ENCODE measurements at places on chromosomes 6 and 20.
A peak's percentile ranks its signal among the peaks of the same experiment; 100 is the strongest.

DNA sequence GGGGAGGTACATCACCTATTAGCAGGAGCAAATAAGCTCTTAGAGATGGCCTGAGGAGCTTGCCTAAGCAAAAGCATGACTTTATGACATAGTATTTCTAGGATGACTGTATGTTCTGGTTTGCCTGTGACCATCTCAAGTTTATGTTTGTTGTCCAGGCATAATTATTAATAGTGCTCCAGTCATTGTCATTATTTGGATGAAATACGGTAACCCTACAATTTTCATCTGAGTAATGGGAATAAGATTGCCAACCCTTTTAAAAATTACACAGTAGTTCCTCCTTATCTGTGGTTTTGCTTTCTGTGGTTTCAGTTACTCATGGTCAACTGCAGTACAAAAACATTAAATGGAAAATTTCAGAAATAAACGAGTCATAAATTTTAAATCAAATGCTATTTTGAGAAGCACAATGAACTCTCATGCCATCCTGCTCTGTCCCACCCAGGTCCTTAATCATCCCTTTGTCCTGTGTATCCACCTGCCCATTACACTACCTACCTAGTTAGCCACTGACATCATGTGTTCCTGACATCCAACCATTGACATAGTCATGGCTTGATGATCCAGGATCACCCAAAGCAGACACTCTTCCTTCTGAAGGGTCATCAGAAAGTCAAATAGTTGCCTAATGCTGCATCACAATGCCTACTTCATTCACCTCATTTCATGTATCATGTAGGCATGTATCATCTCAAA lies 27.0 kb upstream of the TFB1M start:
- DNase-seq = peak; percentile 68

DNA sequence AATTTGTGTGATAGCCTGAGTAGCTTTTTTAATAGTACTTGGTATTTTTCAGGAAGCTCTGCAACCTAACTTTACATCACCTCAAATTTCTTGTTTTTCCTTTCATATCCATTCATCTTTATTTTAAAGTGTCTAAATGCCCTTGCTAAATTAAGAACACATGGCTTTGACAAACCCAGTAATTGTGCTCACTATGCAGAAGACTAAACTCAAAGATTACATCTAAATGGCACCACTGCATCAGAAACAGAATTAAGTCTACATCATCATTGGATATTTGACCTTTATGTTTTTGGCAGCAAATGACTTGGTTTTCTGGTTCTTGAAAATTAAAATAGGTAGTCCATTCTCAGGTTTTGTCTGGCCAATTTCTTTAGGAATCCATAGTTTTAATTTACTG lies 69.6 kb upstream of the HDGFL1 start:
- DNase-seq = no peak

GRCh38 chr6:44660561-44661220 lies 273.2 kb downstream of the CDC5L start:
- DNase-seq = no peak

- DNase-seq = no peak
Measured at GRCh38 chr6:45789238-45789637, 226.4 kb downstream of the CLIC5 start.

- DNase-seq = no peak
Measured at GRCh38 chr6:67952948-67953347, 682.1 kb upstream of the ADGRB3 start.

- no peak for DNase-seq
Measured at GRCh38 chr6:73325656-73326055, 28.4 kb downstream of the DPPA5 start.

GRCh38 chr6:65113581-65113980 lies 593.4 kb downstream of the EYS start:
- no peak for DNase-seq

DNA sequence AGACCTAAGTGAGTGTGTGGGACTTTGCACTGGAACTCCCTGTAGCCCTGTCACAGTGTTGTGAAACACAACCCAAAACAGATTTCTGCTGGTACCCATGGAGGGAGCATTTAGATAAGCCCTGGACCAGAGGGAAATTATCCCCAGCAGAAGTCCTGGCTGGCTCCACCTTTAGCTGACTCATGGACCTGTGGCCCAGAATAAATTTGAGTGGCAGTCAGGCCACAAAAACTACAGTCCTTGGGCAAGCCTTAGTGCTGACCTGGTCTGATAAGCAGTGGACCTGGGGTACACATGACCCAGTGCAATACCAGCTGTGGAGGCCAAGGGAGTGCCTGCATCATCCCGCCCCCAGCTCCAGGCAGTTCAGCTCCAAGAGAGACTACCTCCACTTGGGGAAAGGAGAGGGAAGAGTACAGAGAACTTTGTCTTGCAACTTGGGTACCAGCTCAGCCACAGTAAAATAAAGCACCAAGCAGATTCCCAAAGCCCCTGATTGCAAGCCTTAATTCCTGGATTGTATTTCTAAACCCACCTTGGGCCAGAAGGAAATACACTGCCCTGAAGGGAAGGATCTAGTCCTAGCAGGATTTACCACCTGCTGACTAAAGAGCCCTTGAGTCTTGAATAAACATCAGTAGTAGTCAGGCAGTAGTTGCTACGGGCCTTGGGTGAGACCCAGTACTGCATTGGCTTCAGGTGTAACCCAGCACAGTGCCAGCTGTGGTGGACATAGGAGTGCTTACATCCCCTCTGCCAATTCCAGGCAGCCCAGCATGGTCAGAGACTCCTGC lies 140.4 kb upstream of the COL21A1 start:
- DNase-seq = peak; percentile 56

DNA sequence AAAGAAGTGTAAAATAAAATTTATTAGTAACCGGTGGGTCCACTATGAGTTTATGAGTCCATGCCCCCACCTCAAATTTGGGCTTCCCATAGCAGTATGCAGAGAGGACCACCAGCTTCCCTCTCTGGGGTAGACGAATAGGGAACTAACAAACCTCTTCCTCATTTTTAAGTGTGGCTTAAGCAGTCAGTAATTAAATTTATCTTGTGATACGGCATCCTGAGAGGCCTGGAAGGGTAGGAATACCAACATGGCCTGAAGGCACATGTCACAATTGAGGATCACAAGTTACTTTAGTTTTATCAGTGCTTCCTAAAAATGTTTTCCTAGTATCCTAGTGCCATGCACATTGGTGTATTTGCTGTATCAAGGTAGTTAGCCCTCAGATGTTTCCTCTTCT lies 239.9 kb downstream of the HIVEP2 start:
- no peak for DNase-seq

GRCh38 chr6:161101517-161101916 lies 109.9 kb downstream of the MAP3K4 start:
- no peak for DNase-seq

DNA sequence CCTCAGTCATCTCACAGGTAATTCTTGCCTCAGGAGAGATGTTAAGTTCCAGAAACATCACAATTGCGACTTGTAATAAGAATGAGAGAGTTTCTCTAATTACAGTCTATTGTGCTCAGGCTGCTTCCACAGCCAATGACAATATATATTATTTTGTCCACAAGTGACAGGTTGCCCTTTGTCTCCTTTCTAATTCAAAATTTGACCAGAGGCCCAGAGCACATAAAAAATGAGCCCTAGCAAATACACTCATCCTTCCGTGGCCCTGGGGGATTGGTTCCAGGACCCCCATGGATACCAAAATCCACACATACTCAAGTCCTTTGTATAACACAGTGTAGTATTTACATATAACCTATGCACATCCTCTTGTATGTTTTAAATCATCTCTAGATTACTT lies 88.1 kb upstream of the TMEM170B start:
- no peak for DNase-seq

DNA sequence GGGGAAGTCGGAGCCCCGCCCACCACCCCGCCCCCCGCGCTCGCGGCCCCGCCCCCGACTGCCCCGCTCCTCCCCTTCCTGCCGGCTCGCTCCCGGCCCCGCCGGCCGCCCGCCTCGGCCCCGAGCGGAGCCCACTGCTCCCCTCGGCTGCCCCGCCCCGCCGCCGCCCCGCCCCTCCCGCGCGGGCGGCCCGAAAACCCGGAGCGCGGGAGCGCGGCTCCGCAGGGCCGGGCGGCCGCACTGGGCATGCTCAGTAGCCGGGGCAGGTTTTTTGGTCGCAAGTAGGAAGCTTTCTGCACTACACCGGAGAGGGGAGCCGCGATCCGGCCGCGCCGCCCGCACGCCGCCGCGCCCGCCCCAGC lies at the start of gene CDYL:
CDYL (plus strand) TSS at position 274 of the 362 bp plus-strand sequence. CDS start 380 bp downstream, outside the sequence.
- DNase-seq = peak; percentile 70

- DNase-seq = no peak
Measured at GRCh38 chr6:52426667-52427066, 6.5 kb downstream of the EFHC1 start.

GRCh38 chr20:47428164-47428563 lies 71.7 kb upstream of the ZMYND8 start:
- no peak for DNase-seq

DNA sequence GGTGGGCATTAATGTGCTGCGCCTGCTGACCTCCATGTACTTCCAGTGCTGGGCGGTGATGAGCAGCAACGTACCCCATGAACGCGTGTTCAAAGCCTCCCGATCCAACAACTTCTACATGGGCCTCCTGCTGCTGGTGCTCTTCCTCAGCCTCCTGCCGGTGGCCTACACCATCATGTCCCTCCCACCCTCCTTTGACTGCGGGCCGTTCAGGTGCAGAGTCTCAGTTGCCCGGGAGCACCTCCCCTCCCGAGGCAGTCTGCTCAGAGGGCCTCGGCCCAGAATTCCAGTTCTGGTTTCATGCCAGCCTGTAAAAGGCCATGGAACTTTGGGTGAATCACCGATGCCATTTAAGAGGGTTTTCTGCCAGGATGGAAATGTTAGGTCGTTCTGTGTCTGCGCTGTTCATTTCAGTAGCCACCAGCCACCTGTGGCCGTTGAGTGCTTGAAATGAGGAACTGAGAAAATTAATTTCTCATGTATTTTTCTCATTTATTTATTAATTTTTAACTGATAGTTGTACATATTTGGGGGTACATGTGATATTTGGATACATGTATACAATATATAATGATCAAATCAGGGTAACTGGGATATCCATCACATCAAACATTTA lies 35.2 kb upstream of the NOP56 start:
- no peak for DNase-seq

DNA sequence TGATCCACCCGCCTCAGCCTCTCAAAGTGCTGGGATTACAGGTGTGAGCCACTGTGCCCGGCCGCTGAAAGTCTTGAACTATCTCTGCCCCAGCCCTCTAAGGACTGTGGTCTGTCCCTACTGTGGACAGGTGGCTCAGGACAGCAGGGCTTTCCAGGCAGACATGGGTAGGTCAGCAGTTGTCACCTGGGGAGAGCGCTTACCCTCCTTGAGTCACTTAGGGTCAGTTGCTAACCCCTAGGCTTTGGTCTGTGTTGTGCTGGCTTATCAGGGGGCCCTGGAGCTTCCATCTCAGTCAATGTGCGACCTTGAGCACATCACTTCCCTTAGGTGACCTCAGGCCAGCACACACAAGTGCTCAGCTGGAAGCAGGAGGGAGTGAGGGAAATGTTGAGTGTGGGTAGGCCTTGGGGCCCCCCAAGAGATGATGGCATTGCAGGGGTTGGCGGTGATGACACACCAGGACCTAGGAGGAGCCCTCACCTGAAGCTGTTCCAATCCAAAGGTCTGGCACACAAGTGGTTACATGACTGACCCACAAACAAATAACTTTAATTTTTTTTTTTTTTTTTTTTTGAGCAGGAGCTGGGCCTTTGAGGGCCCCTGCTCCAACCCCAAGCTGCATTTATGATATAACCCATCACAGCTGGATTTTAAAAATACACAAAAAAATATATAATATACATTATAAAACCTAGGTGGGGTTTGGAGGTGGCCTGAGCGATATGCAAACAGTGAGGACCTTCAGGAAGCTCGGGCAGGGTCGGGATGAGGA lies 5.1 kb downstream of the RPL10A start:
- DNase-seq = no peak

- no peak for DNase-seq
Measured at GRCh38 chr6:135030532-135031178, 24.0 kb downstream of the HBS1L start.

GRCh38 chr6:53639520-53639919 lies 26.0 kb downstream of the KLHL31 start:
- DNase-seq = no peak

DNA sequence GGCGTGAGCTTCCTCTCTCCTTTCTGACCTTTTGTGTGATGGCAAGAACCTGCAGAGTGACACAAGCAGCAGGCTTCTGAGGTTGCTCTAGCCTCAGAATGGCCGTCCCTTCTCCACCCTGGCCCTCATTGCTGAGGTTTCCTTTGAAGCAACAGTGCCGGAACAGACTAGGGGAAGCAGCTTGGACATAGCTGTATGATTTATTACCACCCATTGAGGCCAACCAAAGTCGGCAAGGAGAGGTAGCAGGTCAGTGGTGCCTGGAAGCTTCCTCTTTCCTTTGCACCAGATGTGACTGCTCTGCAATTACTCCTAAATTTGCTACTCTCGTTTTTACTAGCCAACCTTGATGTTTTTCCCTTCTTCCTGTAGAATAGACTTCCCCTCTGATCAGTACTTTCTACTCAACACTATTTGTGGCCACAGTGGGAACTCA lies 31.4 kb downstream of the PTPN1 start:
- no peak for DNase-seq

DNA sequence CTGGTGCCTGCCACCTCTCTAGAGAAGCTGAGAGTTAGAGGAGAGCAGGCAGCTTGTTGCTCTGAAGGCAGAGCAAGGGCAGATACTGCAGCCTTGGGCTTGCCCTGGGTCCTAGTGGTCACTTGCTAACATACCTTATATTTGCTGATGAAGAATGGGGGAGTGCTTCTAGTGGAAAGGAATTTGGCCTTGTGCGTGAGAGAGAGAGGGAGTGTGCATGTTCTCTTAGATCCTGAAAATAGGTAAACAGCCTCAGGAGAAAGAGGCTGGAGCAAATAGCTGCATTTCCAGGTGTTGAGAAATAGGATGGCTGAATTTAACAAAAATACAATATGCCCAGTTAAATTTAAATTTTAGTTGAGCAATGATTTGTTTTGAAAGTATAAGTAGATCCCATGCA lies 724.5 kb upstream of the FLRT3 start:
- peak; percentile 23 for DNase-seq

DNA sequence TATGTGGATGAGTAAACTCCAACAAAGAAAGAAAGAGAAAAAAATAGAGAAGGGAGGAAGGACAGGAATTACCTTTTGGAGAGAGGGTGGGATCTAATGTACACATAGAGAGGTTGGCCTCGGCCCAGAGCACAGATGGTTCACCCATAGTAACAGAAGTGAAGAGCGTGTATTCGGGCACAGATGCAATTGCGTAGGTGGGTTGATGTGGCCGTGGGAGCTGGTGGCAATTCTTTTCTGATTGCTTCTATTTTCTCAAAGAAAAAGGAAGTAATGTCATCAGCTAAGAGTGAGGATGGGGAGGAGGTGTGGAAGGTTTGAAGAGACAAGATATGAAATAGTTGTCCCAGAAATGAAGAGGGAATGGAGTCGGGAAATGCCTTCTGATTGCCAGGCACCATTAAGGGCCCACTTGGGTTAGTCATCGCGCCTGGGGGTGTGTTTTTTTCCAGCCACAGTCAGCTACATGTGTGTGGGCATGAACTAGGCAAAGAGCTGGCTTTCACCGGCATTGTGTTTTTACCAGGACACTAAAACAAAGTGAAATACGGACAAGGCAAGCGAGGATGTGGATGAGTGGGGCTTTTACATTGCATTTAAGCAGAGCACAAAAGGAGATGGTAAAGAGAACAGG lies 158.7 kb downstream of the SYNE1 start:
- DNase-seq = no peak
